HepG2 (cell line): ENCODE measurements at places on chromosomes 4 and X. TPM values are rescaled to one million over a fixed set of nuclear protein-coding genes. Genes with fewer than 3 reads are reported as not detected.

The SLC26A1 gene
- 7.2 and 22.9 TPM in 2 replicates for total RNA-seq

The INTU gene
- 6.2 and 7.5 TPM in 2 replicates for total RNA-seq

The PAGE5 gene
- not detected in 2 replicates for total RNA-seq

The MAGEA12 gene
- not detected in 2 replicates for total RNA-seq

The PPEF2 gene
- not detected in 2 replicates for total RNA-seq

The STBD1 gene
- 3.5 and 4.3 TPM in 2 replicates for total RNA-seq

The NSUN7 gene
- not detected in 2 replicates for total RNA-seq

The RADX gene
- 2.6 and 2.7 TPM in 2 replicates for total RNA-seq

The BMX gene
- total RNA-seq: not detected in 2 replicates

DNA sequence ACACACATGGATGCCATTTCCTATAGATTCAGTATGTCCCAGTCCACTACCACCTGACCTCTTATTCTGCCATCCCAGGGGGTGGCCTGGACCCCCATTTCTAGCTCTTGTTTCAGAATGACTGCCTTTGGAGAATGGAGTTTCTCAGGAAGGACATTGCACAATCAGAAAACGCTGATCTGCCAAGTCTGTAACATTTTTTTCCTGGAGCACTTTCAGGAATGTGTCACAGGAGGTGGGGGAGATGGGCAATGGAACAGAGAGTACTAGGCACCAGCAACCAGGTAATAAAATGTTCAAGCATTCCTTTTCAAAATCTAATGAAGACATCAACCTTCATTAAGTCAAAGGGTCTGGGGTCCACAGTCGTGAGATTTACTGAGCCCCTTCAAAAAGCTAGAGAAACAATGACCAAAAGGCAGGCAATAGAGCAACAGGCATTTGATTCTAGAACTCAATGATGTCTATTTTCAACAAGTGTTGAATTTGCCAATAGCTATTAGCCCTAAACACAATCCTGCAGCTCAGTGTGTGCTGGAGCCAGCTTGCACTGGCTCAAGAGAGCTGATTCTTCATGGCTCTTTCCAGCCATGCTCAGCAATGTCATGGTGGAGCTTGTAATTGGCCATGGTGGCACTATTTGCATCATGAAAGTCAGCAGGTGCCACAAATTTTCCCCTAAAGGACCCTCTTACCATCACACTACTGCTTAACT is 87.1 kb downstream of the KDR start:
- no peak overlapping the region for H3K4me3 ChIP-seq
- H3K27me3 ChIP-seq: 0 out of 2 replicates have a peak, but pooled peaks cover 1% of the 10 kb centered on the region
- H3K27ac ChIP-seq: no peak overlapping the region
- H3K36me3 ChIP-seq: no peaks in the 10 kb centered on the region
- DNase-seq: no peak
- H3K4me1 ChIP-seq: no peaks in the 10 kb centered on the region

DNA sequence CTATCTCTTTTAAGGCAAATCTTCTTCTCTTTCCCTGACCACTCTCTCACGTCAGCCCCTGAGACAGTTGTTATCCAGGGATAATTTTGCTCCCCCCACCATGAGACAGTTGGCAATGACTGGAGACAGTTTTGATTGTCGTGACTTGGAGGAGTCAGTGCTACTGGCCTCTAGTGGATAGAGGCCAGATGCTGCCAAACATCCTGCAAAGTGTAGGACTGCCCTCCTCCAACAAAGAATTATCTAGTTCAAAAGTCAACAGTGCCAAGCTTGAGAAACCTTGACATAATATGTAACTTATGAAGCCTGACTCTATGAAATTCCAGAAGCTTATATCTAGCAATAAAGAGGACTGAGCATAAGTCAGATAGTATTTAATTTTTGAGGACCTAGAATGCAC is 502.1 kb upstream of the IGFBP7 start:
- no peak for DNase-seq
- H3K27ac ChIP-seq: no peak overlapping the region
- H3K27me3 ChIP-seq: no peaks in the 10 kb centered on the region
- no peak overlapping the region for H3K4me3 ChIP-seq
- H3K36me3 ChIP-seq: no peaks in the 10 kb centered on the region
- H3K4me1 ChIP-seq: no peaks in the 10 kb centered on the region

DNA sequence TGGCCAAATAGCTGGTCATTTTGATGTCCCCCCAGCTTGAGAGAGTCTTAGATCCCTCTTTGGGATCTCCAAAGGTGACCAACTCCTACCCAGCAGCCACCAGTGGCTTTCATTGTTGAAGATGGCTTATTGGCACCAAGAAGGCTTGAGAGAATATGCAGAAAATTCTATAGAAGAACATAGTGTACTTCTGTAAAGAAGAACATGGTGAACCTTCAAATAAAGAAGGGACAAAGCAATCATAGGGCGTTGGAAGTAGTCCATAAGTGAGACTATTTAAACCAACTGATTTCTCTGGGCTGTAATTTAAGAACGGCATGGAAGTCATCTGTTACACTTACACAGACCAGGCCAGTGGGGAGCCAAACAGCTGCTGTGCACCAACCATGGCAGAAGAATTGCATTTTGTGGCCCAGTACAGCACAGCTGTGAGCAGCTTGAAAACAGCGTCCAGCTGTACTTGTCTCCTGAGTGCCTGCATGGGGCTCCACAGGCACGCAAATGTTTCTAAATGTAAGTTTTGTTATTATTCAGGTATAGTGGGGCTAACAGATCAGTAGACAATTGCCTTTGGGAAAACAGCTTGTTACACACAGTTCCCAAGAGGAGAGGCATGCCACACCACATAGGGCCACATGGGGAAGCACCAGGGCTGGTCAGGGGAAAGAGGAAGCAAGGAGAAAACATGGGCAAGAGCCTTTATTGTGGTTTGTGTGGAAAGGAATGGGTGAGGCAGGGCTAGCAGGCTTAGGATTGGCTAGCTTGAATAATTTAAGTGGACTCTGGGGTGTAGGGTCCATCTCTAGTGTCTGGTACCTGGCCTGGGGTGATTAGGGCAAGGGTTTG is 125.0 kb downstream of the ARHGAP6 start:
- no peak for DNase-seq

DNA sequence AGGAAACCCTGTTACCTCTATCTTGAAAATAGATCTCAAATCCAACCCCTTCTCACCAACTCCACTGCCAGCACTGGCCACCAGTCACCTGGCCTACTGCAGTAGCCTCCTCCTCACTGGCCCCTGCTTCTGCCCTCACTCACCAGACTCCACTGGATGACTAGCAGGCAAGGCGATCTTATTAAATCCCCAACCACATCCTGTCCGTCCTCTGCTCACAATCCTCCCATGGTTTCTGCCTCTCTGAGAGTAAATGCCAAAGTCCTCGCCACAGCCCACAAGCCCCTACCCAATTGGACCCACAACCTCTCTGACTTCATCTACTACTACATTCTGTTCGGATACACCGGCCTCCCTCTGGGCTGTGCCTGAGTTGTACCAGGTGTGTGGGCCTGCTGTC is 5.4 kb upstream of the PIM2 start:
- peaks cover 5% of the 10 kb centered on the region for H3K36me3 ChIP-seq
- H3K4me1 ChIP-seq: peaks cover 9% of the 10 kb centered on the region
- no peak for DNase-seq

GRCh38 chrX:152202886-152203285 is 64.5 kb upstream of the MAGEA10 start:
- no peak overlapping the region for H3K4me3 ChIP-seq
- H3K4me1 ChIP-seq: no peaks in the 10 kb centered on the region
- no peak overlapping the region for H3K27ac ChIP-seq
- DNase-seq: no peak
- no peaks in the 10 kb centered on the region for H3K36me3 ChIP-seq

GRCh38 chr4:147749811-147750321 is 18.0 kb downstream of the ARHGAP10 start:
- no peak overlapping the region for H3K27ac ChIP-seq
- no peak overlapping the region for H3K4me3 ChIP-seq
- no peaks in the 10 kb centered on the region for H3K4me1 ChIP-seq
- no peaks in the 10 kb centered on the region for H3K27me3 ChIP-seq

DNA sequence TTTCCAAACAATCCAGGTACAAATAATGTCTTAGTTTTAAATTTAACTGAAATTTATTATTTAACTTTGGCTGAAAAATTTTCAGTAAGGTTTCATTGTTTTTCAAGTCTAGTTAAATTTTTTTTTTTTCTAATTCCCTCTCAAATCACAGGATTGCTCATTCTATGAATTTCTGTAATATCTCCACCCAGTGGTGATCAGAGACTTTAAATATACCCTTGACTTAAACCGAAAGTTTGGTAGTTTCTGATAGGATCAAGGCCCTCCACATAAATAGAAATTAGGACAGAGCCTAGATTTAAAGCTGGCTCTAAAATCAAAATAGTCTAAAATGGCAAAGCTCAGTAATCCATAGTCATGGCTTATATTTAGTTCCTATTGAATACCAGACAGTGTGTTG is 175.4 kb downstream of the TBCK start:
- H3K36me3 ChIP-seq: peaks cover 5% of the 10 kb centered on the region; the same call in 1 of the 3 replicates
- no peak overlapping the region for H3K27ac ChIP-seq

- H3K27me3 ChIP-seq: no peaks in the 10 kb centered on the region
- no peaks in the 10 kb centered on the region for H3K36me3 ChIP-seq
- DNase-seq: no peak
- no peak overlapping the region for H3K27ac ChIP-seq
These were observed 7.9 kb downstream of the MAGEB18 start for GRCh38 chrX:26146024-26146423.

DNA sequence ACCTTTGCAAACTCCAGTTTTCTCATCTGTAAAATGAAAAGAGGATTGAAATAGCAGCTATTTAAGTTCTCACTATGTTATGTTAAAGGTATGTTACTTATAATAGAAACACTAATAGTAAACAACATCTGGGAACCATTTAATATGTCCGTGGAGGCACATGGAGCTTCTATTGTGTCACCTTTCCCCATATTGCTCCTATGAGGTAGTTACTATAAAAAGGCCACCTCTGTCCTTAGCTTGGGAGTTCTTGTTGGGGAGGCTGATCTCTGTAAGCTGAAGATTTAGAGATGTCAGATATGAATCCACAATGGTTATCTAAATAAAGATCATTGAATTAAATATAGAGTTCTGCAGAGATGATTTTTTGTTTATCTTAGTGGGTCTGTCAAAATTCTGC is 125.2 kb downstream of the FHIP1A start:
- no peaks in the 10 kb centered on the region for H3K27me3 ChIP-seq
- DNase-seq: no peak
- no peak overlapping the region for H3K27ac ChIP-seq
- no peak overlapping the region for H3K4me3 ChIP-seq
- H3K36me3 ChIP-seq: no peaks in the 10 kb centered on the region
- no peaks in the 10 kb centered on the region for H3K4me1 ChIP-seq

DNA sequence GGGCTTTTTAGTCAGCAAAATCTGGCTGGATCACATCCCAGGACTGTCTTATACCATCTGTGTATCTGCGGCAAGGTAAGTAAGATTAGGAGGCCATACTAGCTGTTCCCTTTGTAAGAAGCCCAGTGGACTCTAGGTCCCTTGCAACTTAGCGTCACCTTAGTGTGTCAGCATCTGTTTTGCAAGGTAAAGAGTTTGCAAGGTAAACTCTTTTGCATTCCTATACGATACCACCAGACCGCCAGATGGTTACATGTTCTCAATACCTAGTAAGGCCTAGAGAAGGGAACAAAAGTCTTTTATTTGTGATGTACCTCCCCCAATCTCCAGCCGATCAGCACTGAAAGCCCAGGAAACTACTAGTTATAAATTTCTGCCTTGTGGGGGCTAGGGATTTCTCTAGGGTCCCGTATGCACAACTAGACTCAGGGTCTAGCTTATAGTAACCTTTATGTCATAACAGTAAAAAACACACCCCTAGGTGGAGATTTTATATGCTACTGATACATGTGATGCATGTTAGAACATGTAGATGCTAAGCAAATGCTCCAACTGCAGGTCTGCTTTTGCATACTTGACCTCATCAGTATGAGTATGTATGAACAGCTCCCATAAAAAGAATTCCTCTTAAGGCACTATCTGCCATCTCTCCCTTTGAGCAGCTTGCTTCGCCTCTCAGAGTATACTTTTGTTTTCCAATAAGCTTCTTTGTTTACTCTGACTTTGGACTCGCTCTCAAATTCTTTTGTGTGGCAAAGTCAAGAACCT is 78.4 kb downstream of the KCNIP4 start:
- no peak overlapping the region for H3K4me3 ChIP-seq
- H3K4me1 ChIP-seq: no peaks in the 10 kb centered on the region
- H3K27me3 ChIP-seq: no peaks in the 10 kb centered on the region
- no peak for DNase-seq

- H3K36me3 ChIP-seq: peaks cover 24% of the 10 kb centered on the region; the same call in 2 of the 3 replicates
- no peaks in the 10 kb centered on the region for H3K27me3 ChIP-seq
- no peak for DNase-seq
These were observed 118.5 kb upstream of the BMPR1B start for GRCh38 chr4:94639298-94639697.

DNA sequence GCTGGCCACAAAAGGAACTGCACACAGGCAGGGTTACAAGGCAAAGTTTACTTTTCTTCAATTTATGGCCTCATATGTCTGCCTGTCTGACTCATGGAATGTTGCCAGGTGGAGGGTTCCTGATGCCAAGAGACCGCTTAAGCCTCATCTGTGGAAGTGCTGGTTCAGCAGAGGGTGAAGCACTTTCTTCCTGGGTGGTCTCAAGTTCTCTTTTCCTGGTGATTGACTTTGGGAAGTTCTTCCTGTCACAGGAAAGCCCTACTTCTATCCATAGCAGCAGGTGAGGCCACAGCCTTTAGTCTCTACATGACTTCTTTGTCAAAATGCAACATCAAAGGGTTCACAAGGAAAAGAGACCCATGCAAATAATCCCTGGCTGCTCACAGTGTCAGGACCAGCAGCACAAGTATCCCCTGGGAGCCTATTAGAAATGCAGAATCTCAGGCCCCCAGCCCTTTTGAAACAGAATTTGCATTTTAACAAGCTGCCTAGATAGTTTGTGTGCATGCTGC is 81.4 kb upstream of the IGFBP7 start:
- no peaks in the 10 kb centered on the region; the same call in 1 of the 2 replicates for H3K27me3 ChIP-seq
- H3K4me3 ChIP-seq: no peak overlapping the region

- peaks cover 10% of the 10 kb centered on the region for H3K4me1 ChIP-seq
- H3K36me3 ChIP-seq: no peaks in the 10 kb centered on the region
- peak; percentile 74 for DNase-seq
- no peak overlapping the region for H3K27ac ChIP-seq
These were observed 432.5 kb upstream of the FGF16 start for GRCh38 chrX:77014377-77015372.

- DNase-seq: no peak
- H3K4me3 ChIP-seq: peak overlapping the region; percentile 89
- H3K36me3 ChIP-seq: no peaks in the 10 kb centered on the region
- H3K27ac ChIP-seq: no peak overlapping the region
These were observed 1.3 kb upstream of the TET2 start for GRCh38 chr4:105145156-105145902.

DNA sequence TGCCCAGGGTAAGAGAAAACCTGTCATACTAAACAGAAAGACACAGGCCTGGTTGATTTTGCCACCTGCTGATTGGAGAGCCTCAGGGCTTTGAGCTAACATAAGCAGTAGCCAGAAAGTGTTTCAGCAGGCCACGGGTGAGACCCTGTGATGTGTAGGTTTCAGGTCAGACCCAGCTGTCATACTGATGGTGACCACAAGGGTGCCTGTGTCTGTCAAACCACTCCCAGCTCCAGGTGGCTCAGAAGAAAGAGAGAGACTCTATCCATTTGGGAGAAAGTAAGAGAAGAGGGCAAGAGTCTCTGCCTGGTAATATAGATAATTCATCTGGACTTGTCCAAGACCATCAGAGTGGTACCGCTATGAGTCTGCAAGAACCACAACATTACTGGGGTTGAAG is 72.8 kb upstream of the NLRP2B start:
- no peak for DNase-seq
- no peaks in the 10 kb centered on the region for H3K4me1 ChIP-seq
- no peaks in the 10 kb centered on the region for H3K36me3 ChIP-seq
- no peaks in the 10 kb centered on the region for H3K27me3 ChIP-seq
- H3K27ac ChIP-seq: no peak overlapping the region
